LHCN-M2 (cell line): ENCODE measurements at places on chromosomes 3 and 15. TPM values are rescaled to one million over a fixed set of nuclear protein-coding genes. Genes with fewer than 3 reads are reported as not detected.

DNA sequence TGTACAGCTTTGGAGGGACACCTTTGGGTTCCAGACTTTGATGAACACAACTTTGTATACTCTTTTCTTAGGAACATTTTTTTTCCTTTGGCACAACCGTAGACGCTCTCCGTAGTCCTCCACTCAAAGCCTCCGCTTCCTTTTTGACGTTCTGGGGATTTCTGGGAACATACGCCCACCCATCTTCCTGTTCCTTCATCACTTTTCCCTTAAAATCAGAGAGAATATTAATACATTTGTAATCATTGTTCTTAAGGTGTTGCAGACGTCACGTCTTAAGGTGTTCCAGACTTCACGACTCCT, 405 bp upstream of the SPG21 start:
- no peak for DNase-seq

The POTEB3 gene
- not detected in 2 replicates for total RNA-seq

- DNase-seq = no peak
Measured at GRCh38 chr3:8485141-8485870, 16.3 kb upstream of the LMCD1 start.

The TIMP4 gene
- total RNA-seq = 0.46 and 0.51 TPM in 2 replicates
